ENCODE measurements at places on chromosomes 4 and X. TPM values are rescaled to one million over a fixed set of nuclear protein-coding genes. Genes with fewer than 3 reads are reported as not detected.

The CFAP47 gene
- not detected for total RNA-seq

The GYPB gene
- total RNA-seq, result not detected

The IQSEC2 gene
- 8.8 TPM for total RNA-seq

- DNase-seq, result no peak
Measured at GRCh38 chrX:149022485-149022884, 482.6 kb downstream of the IDS start.

DNA sequence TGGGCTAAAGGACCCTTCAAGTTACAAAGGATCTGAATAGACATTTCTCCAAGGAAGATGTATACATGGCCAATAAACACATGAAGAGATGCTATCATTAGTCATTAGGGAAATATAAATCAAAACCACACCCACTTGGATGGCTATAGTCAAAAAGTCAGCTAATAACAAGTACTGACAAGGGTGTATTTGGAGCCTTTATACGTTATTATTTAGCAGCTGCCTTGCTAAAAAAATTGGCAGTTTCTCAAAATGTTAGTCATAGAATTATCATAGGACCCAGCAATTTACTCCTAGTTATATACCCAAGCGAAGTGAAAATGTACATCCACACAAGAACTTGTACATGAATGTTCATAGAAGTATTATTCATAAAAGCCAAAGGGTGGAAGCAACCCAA lies 112.7 kb upstream of the DUSP21 start:
- no peak for DNase-seq

DNA sequence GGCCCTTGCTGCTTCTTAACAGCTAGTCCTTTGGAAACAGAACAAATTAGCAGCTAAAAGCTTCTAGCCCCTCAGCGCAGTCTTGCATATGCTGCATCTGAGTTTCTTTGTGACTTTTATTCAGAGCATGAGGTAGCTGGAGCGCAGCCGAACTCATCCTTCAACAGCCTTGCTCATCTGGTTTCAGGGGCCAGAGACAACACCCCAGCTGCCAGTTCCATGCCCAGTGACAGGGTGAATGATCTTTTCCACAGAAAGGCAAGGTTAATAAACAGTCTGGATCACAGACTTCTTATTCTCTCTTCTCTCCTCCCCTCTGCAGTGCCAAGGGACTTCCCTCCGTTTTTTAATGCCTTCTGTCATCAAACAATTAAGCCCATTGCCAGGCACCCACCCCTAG lies 216.6 kb upstream of the INTU start:
- DNase-seq, result no peak

- DNase-seq, result no peak
Measured at GRCh38 chr4:159010563-159011260, 92.2 kb upstream of the RAPGEF2 start.

The GABRA4 gene
- total RNA-seq, result not detected

DNA sequence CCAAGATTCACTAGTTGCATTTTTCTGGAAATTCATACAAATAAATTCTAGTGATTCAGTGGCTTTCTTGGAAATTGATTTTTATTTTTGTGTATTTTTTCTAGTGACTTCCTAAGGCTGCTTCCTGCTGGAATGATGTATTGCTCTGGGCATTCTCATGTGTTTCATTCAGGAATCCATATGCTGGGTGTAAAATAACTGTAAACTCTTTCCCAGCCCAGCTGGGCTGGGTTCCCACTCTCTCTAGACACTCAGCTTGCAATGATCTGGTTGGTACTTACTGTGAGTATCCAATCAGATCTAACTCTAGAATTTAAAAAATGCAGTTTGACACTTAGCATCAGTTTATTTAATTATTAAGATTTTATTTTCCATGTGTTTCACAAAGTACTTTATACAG lies 882.2 kb downstream of the STIM2 start:
- no peak for DNase-seq

DNA sequence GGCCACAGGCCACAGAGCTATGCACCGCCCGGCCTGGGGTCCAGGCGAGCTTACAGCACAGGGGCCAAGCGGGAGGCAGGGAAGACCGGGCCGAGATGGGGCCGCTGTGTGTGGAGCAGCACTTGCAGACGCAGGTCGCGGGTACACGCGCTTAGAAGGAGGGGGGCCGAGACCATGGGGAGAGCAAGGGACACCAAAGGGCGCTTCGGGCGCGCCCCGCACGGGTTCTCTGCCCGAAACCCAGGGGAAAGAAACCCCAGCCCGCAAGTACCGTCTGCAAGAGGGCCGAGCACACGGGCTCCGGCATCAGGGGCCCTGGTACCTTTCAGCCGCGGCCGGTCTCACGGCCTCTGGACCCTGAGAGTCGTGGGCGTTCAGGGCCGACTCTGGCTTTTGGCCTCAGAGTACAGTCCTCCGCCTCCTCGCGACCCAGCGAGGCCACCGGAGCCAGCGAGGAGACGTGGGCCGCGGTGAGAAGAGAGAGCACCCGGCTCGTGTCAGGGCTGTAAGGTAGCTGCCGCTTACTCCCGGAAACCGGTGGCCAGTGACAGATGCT lies 342 bp downstream of the EOLA2 start:
- no peak for DNase-seq

DNA sequence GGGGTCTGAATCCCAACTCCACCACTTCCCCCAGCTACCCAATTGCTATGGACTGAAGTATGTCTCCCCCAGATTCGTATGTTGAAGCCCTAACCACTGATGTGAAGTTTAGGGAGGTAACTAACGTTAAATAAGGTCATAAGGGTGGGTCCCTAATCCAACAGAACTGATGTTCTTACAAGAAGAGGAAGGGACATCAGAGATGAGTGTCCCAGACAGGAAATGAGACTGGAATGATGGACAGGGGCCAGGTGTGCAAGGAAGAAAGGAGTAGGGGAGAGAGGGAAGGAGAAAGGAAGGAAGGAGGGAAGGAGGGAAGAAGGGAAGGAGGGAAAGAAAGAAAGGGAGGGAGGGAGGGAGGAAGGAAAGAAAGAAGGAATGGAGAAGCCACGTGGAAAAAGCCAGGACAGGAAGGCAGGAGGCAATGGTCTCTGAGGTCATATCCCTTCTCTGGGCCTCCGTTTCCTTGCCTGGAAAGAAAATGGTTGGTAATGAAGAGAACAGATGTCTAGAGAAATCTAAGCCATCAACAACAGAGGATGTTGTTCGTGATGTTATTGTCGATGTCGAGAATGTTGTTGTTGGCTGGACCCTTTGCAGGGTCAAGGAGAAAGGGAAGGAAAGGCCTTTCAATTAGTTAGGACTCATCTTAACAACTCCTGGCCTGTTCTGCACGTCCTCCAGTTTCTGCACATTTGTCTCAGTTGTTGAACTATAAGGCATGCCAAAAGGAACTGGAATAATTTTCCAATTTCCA lies 59.0 kb upstream of the FGFBP2 start:
- no peak for DNase-seq

The NR0B1 gene
- not detected for total RNA-seq

- no peak for DNase-seq
Measured at GRCh38 chr4:69044247-69044646, 52.0 kb upstream of the UGT2B7 start.

GRCh38 chrX:128929271-128930057 lies 593.8 kb downstream of the SMARCA1 start:
- DNase-seq, result no peak

The EREG gene
- 2.2 TPM for total RNA-seq

- no peak for DNase-seq
Measured at GRCh38 chr4:19999276-19999675, 252.4 kb upstream of the SLIT2 start.

The CTAG2 gene
- not detected for total RNA-seq

DNA sequence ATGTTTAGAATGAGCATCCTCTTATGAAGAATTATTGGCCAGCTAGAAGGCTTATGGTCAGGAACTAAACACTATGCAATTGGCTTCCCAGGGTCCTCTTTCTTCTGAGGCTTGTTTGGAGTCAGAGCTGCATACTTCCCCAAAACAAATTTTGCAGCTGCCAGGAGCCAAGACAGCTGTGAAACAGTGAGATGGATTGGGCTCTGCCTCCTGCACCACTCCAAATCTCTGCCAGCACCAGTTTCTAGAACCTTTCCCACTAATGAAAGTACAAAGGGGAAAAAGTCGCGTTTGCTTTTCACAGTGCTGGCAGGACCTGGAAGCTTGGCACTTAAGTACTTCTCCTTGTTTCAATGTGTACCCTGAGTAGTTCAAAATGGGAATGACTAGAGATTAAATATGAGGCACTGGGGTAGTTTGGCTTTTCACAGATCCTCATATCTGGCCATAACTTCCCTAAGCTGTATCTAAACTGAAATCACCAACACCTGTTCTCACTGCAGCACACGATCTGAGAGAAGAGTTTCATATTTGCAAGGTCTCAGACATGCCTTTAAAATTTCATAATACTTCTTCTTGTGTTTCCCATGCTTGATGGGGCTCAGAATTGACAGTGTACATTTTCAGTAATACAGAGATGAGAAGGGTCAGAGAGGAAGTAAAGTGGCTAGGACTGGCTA lies 20.7 kb upstream of the AR start:
- no peak for DNase-seq

Measured in osteocyte (in vitro differentiated cells).